Activated CD4-positive, CD25-positive, alpha-beta regulatory T cell treated with anti-CD3 and anti-CD28 coated beads, Interleukin-2, amount 50 U/mL, for 72 hours (primary cell): ENCODE measurements at places on chromosomes 4 and X.

DNA sequence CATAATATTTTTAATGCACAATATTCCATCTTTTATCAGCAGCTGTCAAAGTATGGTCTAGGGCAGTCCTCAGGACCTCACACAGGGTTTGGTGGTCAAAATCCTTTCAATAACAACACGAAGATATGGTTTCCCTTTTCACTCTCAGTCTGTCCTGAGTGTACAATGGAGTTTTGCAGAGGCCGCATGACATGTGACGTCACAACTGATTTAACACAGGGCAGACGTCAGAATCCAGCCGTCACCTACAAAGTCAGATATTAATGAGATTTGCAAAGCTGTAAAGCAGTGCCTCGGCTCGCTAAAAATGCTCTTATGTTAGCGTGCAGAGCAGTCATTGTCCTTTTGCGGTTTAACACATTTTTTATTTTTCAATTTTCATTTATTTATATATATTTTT, 12.5 kb downstream of the ABLIM2 start:
- no peak for DNase-seq

GRCh38 chr4:104188301-104188700, 306.4 kb downstream of the CXXC4 start:
- no peak for DNase-seq

DNA sequence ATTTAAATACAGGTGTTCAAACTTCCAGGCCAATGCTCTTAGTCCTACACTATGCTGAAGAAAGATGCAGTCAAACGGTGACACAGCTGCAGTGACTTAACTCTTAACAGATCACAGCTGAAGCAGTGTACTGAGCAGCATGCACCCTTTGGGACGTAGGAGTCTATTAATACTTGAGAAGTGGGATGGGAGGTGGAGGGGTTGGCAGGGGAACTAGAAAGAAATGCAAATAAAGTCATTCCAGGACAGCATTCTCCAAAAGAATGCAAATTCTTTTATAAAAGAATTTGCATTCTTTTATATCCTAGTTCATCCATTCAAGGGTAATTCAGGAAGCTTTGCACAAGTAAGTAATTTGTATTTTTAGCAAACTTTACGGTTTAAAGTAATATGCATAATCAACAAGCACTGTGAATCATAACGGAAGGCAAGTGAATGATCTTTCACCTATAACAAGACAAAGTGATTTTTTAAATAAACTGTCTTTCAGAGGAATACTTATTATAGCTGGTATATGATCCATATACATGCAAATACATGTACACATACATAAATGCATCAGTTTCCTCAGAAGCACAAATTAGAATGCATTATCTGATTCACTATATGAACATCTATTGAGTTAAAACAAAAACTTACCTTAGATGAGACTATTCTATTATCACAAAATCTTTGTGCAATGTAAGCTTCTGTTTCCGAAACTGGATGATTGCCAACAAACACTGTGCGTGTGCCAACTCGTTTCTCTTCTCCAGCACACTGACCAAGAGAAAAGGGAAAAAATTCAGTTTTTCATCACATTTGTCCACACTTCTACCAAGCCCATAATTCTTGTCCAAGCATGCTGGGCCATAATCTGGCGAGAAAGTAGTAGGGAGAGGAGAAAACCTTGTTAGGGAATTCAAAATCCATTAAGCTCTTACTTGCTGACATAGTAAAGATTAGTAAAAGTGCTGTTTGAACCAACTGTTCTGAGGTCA, 106.5 kb downstream of the ATP11C start:
- DNase-seq, result no peak

- no peak for DNase-seq
These were observed 36.1 kb downstream of the EVC start for GRCh38 chr4:5746829-5747737.

DNA sequence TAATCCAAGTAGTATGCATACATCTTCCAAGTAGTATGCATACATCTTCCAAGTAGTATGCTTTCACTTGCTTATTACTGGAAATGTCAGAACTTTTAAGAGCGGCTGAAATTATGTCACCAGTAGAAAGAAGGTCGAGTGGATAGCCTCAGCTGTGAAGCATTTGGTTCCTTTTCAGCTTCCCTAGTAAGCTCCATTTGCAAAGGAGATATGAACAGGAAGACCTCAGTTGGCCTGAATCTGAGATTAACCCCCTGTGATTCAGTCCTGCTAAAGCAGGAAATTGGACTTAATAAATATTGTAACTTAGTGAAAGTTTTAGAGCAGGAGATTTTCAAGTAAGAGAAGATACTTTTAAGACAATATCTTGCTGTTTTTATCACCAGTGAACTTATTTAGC, 48.1 kb downstream of the PCDH7 start:
- DNase-seq, result no peak

- no peak for DNase-seq
These were observed 12.7 kb downstream of the WFS1 start for GRCh38 chr4:6282314-6282771.

GRCh38 chr4:48149827-48150370, 15.8 kb upstream of the TXK start:
- no peak for DNase-seq

DNA sequence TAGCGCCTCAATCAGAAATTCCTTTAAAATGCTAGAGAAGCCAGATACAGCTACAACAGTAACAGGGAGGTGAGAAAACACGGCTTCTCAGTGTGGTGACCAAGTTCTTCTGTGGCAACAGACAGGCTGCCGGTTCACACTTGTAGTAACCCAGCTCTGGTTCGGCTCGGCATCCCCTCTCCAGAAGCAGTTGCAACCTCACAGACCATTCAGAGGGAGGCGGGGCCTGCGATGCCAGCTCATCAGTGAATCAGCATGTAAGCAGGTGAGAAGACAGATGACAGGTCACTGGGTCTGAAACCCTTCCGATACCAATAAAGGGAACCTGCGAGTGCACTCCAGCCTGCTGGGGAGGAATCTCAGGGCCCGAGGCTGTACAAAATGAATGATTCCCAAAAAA, 251.0 kb downstream of the KCNIP4 start:
- DNase-seq, result no peak

GRCh38 chr4:129578336-129578735, 482.4 kb downstream of the C4orf33 start:
- no peak for DNase-seq

GRCh38 chrX:10513974-10514373, 106.4 kb downstream of the MID1 start:
- no peak for DNase-seq

DNA sequence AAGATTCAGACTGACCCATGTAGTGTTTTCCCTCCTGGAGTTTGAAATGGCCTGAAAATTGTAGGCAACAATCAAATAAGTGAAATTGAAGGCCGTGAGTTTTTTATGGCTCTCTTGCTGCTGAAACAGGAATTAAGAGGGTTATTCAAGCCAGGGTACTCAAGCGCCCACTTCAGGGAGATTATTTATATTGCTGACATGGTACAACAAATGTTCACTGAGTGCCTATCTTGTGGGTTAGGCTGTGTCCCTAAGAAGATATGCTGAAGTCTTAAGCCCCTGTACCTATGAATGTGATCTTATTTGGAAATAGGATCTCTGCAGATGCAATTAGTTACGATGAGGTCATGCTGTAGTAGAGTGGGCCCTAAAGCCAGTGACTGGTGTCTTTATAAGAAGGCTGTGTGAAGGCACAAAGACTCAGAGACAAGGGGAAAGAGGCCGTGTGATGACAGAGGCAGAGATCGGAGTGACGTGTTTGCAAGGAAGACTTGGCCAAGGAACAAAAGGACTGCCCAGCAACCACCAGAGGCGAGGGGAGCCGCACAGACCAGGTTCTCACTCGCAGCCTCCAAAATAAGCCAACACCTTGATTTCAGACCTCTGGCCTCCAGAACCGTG, 72.9 kb downstream of the MED28 start:
- no peak for DNase-seq

GRCh38 chr4:80073473-80074008, 512 bp upstream of the ANTXR2 start:
- DNase-seq, result no peak

DNA sequence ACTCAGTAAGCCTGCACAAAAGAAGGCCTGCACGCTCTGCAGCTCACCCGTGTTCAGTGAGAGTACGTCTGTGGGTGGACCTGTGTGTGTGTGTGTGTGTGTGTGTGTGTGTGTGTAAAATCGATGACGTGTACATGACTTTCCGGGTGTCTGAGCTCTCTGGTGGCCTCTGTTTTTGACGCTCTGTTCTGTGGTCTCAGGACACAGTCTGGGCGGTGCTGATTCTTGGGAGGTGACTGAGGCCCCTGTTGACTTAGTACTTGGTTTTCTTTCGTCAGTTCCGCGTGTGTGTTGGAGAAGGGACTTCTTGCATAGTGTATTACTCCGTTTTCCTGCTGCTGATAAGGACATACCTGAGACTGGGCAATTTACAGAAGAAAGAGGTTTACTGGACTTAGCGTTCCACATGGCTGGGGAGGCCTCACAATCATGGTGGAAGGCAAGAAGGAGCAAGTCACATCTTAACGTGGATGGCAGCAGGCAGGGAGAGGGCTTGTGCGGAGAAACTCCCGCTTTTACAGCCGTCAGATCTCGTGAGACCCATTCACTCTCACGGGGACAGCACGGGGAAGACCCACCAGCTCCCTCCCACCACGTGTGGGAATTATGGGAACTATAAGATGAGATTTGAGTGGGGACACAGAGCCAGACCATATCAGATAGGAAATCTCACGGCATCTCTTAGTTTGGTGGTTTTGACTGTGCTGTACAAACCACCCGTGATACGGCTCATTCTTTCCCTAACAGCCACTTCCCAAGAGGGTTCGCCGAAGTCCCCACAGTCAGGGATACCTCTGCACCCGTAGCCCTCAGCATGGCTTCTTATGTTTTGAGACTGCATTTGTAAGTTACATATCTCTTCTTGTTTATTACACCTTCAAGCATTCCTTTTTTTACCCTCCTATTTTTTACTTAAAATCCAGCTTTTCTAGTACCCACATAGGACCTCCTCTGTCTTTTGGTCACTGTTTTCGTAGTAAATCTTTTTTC, 24.5 kb downstream of the UVSSA start:
- DNase-seq, result no peak

DNA sequence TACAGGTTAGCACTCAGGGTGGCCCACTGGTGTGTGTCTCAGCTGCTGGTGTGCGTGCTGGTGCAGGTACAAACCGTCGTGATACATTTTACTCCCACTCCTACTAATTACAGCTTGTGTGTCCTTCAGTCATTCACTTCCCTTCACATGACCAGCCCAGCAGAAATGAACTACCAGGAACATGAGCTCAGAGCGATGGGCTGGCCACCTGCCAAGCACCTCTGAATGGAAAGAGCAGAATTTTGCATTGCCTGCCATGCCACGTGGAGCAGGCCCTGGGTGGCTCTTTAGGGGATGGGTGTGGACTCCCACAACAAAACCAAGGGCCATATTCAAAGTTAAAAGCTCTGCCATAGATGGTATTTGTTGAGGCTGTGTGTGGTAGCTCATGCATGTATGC, 58.9 kb upstream of the PGM2 start:
- DNase-seq, result no peak

- no peak for DNase-seq
These were observed 115.9 kb upstream of the RBPJ start for GRCh38 chr4:26204911-26205370.

DNA sequence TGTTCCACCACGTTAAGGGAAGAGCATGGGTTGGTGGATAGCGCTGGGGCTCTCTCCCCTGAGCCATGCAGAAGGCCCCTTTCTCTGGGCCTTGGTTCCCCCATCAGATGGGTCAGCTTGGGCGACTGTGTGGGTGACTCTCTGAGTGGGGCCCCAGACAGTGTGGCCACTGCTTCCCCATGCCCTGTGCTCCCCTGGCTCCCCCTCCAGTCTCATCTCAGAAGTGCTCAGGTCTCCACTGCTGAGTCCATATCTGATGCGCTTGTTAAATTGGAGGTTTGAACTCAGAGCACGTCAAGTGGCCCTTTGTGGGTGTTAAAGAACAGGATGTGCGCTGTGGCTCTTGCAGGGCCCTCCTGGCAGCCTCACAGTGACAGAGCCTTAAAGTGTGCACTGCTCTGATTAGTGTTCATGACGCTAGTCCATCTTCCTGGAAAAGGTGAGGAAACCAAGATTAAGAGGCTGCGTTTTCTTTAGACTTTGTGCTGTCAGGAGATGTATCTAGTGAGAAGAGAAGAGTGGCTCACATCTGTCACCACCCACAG, 59.8 kb downstream of the NELFA start:
- no peak for DNase-seq

GRCh38 chr4:151865744-151866591, 105.2 kb upstream of the GATB start:
- no peak for DNase-seq
